Omental fat pad (tissue), 4 donors: ENCODE measurements at places on chromosomes 6 and 20. TPM values are rescaled to one million over a fixed set of nuclear protein-coding genes. Genes with fewer than 3 reads are reported as not detected.

NR2E1 gene
- total RNA-seq: not detected

DNA sequence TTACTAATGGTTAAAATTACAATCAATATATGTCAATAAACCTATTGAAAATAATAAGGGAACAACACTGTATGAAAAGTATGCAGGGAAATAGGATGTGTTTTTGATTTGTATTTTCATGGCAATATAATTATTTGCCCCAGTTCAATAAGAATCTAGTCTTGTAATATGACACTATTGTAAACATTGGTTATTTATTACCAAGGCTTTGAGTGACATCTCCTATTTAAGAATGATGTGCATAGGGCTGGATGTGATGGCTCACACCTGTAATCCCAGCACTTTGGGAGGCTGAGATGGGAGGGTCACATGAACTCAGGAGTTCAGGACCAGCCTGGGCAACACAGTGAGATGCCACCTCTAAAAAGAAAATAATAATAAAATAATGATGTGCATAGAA lies 78.6 kb upstream of the DTNBP1 start:
- no peak for DNase-seq

GRCh38 chr6:108630050-108630714 lies 69.5 kb downstream of the FOXO3 start:
- no peak for DNase-seq

DNA sequence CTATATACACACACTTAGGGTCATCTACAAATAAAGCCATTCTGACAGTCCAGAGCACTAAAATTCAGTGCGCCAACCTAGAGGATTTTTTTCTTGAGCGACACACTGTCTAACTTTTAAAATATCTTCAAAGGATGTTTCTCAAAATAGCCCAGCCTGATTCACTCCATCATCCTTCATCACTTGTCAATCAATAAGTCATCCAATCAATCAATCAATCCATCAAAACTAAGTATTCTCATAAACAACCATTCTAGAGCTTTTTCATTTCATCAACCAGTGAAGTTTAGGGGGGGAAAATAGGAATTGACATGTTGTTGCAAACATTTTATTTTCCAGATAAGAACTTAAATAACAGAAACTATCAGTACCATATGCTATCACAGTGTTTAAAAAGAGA lies 183.2 kb downstream of the HDGFL1 start:
- no peak for DNase-seq

DNA sequence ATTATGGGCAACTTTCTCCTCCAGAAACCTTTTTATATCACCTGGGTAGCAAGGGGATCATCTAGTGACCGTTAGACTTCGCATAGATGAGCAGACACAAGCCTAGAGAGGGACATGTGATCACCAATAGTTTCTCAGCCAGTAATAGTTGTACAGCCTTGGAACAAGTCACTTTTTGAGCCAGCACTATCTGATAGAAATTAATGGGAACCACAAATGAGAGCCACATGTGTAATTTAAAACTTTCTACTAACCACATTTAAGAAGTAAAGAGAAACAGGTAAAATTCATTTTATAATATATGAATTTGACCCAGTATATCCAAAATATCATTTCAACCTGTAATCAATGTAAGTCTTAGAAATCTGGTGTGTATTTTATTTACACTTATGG lies 592 bp upstream of the CTNNBL1 start:
- no peak for DNase-seq

DNA sequence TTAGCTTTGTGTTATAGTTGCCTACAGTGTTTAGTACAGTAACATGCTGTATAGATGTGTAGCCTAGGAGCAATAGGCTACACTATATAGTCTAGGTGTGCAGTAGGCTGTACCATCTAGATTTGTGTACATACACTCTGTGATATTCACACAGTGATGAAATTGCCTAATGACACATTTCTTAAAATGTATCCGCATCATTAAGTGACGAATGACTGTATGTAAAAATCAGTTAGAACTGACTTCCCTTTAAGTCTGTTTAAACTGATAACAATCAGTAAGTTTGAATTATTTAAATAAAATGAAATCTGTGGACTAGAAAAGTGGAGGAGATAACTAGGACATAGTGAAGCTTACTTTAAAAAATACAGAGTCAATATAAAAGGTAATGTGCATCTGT lies 176.1 kb downstream of the CDKAL1 start:
- no peak for DNase-seq

DNA sequence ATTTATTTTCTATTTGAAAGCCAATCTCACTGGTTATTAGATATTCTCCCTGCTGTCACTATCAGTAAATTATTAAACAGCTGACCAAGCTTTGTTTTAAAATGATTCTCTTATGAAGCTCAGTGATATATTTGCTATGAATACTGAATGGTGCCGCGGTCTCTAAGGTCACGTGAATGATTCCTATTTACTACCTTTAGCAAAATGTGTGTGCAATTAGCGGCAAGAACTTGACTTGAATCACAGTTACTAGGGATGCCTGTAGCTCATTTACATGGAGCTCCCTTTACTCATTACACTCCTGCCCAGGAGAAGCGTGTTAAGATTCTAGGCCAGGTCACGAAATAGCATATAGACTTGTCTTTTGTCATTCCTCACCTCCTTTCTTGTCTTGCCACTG lies 12.4 kb upstream of the PTPRT start:
- no peak for DNase-seq
